NCI-H1417 treated with DMSO at 0.1 percent for 48 hours (cell line): ENCODE measurements at places on chromosomes 1 and 21.

DNA sequence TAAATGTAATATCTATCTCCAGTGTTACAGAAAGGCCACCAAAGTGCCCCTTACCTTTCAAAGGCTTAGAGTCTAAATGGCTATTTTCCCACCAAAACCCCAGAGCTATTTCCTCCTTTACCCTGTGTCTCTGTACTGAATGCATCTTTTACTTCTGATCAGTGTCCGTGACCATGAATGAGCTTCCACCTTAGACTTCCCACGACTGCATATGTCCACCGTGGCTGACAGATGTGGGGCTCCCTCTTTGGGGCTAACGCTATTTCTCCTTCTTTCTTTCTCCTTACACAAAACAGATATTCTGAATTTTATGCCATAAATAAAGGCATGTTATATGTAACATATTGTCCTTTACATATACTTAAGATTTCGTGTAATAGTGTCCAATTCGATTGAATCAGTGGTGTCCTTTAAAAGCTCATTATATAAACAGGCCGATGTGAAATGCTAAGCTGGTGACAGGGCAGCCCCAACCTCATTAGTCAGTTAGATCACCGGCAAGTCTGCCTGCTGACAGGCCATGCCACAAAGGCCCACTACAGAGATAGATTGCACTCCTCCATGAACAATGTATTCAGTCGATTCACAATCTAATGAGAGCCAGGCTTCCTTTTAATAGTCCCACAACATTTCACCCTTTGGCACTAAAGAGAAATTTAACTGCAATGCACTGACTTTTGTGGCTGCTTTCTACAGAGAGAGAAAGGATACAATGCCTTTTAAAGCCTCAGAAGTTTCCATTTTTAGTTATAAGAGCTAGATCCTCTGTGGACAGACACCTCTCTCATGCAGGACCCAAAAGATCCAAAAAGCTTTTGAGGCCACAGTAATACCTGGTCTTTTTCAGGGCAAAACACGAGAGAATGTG lies 297.9 kb downstream of the PCP4 start:
- DNase-seq = no peak

GRCh38 chr1:41683681-41684500 lies 199.4 kb upstream of the EDN2 start:
- DNase-seq = no peak

GRCh38 chr1:40887012-40887378 lies 24.8 kb upstream of the CITED4 start:
- DNase-seq = no peak

GRCh38 chr1:242745079-242745478 lies 220.6 kb upstream of the PLD5 start:
- no peak for DNase-seq

DNA sequence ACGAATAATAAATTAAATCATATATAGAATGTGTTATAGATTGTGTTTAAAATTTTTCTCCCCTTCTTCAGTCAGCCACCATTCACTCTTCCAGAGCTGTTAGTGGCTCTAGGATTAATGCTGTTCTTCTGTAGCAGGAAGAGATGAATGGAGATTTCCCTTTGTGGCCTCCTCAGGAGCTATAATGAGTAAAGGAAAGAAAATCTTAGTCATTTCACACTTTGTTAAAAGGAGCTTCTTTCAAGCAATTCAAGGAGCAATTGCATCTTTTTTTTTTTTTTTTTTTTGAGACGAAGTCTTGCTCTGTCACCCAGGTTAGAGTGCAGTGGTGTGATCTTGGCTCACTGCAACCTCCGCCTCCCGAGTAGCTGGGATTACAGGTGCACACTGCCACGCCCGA lies 23.7 kb upstream of the TMCO2 start:
- DNase-seq = no peak

- no peak for DNase-seq
Observed at GRCh38 chr1:103194984-103195383, 86.7 kb upstream of the COL11A1 start.

- no peak for DNase-seq
Observed at GRCh38 chr1:184254849-184255248, 132.0 kb upstream of the C1orf21 start.

GRCh38 chr1:161885003-161885402 lies 118.9 kb downstream of the ATF6 start:
- no peak for DNase-seq

DNA sequence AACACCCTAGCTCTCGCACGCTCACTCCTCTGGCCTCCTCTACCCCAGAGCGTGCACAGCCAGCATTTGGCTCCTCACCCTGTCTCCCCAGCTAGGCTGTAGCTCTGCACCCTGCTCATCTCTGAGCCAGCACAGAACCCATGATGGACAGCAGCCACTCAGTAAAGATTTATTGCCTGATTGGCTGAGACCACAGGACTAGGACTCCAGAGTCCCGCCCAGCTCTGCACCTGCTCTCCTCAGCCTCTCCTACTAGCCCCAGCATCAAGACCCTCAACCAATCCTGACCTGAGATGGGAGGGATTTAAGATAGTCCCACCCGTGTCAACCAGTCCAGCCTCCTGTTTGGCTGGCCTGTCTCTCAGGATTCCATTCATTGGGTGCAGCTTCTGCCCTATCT lies 9.3 kb downstream of the C1QB start:
- no peak for DNase-seq

DNA sequence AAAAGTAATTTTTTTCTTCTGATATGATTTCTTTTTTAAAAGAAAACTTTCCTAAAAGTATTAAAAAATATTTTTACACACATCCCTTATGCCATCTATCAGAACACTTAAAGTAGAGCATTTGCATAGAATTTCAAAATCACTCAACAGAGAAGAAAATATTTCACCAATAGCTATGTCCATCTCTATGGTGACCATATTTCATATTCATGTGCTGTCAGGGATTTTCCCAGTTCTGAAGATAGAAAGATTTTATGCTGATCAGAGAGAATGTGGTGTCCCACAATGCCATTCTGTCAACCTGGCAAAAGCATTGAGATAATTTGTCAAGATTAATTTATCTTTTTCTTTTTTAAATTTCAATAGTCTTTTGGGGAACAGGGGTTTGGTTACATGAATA lies 87.0 kb downstream of the C4BPA start:
- no peak for DNase-seq

GRCh38 chr1:18320051-18320450 lies 160.7 kb upstream of the KLHDC7A start:
- DNase-seq = no peak

DNA sequence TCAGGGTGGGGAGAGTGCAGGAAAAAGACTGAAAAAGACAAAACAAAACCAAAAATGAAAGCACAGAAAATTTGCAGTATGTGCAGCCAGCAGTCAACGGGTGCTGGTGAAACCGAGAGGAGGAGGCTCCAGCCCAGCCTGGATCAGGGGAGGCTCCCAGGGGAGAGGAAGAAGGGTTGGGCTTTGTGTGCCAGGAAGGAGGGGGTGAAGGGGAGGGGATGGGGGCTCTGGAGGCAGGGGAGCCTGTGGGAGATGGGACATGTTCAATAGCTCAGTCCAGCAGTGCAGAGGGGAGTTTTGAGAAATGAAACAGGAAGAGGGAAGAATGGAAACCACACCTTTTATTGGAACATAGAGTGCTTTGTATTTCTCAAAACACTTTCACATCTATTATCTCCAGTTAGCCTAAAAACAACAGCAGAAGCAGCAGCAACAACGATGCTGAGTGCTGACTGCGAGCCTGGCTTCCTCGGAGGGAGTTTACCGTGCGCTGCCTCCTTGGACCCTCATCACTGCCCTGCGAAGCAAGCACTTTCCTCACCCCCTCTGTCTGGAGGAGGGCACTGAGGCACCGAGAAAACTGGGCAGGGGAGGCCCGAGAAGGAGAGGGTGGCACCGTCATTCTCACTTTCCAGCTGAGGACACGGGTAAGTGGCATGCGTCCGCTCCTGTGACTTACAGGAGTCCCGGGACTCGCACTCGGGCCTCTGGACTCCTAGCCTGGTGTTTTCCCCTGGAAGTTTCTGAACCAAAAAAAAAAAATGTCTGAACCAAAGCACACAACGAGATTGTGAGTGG lies 62.9 kb downstream of the MDM4 start:
- DNase-seq = no peak

DNA sequence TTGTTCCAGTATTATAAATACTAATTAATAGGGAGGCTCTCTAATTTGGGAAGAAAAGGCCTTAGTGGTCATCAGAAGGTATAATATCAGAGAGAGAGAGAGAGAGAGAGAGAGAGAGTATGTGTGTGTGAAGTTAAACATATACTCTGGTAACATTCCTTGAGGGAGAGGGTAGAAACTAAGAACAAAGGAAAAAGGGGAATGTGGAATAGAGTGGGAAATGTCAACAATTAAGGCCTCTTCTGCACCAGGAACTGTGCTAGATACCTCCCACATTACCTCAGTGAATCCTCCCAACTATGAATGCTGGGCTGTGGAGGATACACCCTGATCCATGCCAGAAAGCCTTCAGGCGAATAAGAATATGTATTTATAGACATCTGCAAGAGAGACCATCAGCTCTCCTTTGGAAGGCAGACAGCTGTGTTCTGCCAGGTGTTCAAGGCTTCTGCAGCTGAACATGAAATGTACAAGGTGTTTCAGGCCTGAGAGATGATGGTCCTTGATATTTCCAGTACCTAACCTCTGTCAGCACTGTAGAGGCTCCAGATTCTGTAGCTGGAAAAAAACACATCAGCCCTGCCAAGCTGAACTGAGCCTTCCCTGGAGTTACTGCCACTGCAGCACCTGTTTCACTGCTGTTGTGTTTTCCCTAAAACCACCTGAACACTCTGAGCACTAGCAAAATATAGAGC lies 29.1 kb downstream of the TBX15 start:
- no peak for DNase-seq

GRCh38 chr1:47262787-47263413 lies 30.9 kb upstream of the TAL1 start:
- DNase-seq = no peak

DNA sequence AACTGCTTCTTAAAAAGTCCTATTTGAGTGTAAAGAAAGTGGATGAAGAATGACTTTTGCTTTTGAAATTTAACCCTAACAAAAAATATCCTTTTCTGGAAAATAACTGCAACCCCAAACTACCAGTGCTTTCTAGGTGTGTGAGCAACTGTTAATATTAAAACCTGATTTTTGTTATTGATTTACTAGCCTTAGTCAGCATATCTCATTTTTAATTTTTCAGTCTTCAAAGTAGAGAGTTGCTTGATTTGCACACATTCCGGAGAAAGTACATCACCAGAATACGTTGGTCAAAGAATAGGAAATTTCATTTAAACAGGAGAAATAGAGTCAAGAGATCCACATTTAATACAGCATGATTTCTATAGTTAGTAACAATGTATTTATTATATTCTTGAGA lies 141.8 kb upstream of the ADAMTS5 start:
- no peak for DNase-seq

DNA sequence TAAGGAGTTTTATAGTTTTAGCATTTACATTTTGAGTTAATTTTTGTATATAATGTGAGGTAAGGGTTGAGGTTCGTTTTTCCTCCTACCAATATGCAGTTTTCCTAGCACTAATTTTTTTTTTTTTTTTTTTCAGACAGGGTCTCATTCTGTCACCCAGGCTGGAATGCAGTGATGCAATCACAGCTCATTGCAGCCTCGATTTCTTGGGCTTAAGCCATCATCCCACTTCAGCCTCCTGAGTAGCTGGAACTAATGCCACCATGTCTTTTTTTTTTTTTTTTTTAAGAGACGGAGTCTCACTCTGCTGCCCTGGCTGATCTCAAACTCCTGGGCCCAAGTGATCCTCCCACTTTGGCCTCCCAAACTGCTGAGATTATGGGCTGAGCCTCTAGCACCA lies 2.5 kb upstream of the UBASH3A start:
- no peak for DNase-seq

- no peak for DNase-seq
Observed at GRCh38 chr1:162663589-162664106, 31.4 kb downstream of the DDR2 start.

DNA sequence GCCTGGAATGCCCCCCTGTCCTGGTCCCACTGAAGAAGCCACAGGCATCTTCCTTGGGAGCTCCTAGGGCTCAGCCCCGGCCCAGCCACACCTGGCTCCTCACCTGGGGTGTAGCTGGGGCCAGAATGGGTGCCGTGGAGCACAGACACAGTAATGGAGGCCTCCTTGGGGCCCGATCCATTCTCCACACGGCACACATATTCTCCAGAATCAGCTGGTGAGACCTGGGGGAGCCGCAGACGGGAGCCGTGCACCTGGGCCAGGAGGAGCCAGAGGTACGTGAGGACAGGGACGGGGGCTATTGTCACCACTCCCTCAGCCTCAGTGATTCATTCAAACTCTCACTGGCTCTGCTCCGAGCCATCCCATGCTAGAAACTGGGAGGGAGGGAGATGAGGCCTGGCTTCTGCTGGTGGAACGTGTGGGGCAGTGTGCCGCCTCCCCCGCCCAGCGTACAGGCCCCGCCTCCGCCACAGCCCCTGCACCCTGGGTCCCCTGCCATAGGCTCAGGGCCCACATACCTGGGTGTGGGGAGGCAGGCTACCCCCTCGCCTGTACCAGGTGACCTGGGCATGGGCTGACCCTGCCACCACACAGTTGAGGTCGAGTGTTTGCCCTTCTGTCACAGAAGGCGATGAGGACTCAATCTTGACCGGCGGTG lies 42.2 kb downstream of the LDLRAD2 start:
- no peak for DNase-seq

DNA sequence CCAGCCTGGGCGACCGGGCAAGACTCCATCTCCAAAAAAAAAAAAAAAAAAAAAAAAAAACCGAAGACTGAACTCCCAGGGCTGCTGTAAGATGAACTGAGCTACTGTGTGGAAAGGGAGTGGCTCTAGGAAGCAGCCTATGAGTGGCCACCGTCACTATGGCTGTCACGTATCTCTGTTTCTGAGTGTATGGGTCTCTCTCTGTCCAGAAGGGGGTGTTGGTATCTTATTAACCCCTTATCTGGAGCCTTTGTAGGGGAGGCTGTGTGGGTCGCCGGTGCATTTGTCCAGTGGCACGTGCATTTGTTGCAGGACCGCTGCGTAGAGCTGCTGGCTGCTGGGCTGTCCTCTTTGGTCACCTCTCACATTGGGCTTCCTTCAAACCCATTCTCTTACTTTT lies 326.6 kb downstream of the CAMTA1 start:
- no peak for DNase-seq

GRCh38 chr21:41536827-41537103 lies 28.8 kb upstream of the TMPRSS2 start:
- no peak for DNase-seq

GRCh38 chr1:99996951-99997350 lies 27.2 kb downstream of the SLC35A3 start:
- no peak for DNase-seq

DNA sequence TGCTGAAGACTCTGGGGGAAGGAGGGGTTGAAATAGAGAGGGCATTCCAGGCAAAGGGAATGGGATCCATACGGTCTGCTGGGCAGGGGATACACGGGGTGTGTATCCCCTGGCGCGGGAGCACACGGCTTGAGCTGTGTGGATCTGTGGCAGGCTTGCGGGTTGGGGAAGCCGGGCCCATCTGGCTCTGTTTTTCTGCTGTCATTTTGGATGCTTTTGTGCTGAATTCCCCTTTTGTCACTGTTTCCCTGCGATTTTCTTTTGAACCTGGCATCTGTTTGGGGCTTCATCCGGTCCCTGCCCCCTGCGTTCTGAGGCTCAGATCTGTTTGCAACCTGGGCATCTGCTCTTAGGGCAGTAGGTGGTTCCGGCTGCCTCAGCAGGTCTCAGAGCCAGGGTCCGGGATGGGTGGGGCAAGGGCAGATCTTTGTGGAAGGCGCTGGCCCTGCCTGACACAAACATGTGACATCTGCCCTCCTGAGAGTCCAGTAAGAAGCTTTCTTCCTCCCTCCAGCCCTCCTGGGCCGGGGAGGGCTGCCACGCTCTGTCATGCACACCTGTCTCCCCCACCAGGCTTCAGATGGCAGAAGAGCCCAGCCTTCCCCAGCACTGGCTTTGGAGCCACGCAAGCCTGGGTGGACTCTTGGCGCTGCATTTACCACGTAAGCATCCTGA lies 84.0 kb downstream of the IGSF21 start:
- no peak for DNase-seq

- DNase-seq = no peak
Observed at GRCh38 chr1:188261849-188262248, 1433.1 kb downstream of the PLA2G4A start.
